C1 segment of cervical spinal cord (tissue), 14 donors: ENCODE measurements at places on chromosomes 4 and X.

- DNase-seq = no peak
Measured at GRCh38 chrX:54891573-54891972, 29.1 kb upstream of the TRO start.

GRCh38 chr4:37584071-37584470 is 102.1 kb downstream of the RELL1 start:
- no peak for DNase-seq

GRCh38 chr4:1446502-1447386 is 40.5 kb upstream of the NKX1-1 start:
- no peak for DNase-seq

DNA sequence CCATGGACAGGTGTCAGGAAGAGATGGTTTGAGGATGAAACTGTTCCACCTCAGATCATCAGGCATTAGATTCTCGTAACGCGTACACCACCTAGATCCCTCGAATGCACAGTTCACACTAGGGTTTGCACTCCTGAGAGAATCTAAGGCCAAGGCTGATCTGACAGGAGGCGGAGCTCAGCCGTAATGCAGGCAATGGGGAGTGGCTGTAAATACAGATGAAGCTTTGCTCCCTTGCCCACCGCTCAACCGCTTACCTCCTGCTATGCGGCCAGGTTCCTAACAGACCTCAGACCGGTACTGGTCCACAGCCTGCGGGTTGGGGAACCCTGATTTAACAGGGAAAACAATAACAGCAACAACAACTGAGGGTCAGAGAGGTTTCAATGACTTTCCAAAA is 2.0 kb upstream of the TEC start:
- DNase-seq = no peak

GRCh38 chr4:147644471-147644870 is 27.3 kb downstream of the TMEM184C start:
- DNase-seq = no peak

GRCh38 chr4:140704392-140704960 is 51.7 kb downstream of the TBC1D9 start:
- DNase-seq = no peak

GRCh38 chr4:176186067-176186466 is 9.3 kb downstream of the SPATA4 start:
- no peak for DNase-seq

GRCh38 chr4:105060628-105061027 is 86.0 kb upstream of the TET2 start:
- no peak for DNase-seq

GRCh38 chrX:43627147-43627546 is 29.0 kb upstream of the MAOA start:
- DNase-seq = no peak

GRCh38 chrX:19555683-19556082 is 40.4 kb upstream of the MAP3K15 start:
- DNase-seq = no peak

DNA sequence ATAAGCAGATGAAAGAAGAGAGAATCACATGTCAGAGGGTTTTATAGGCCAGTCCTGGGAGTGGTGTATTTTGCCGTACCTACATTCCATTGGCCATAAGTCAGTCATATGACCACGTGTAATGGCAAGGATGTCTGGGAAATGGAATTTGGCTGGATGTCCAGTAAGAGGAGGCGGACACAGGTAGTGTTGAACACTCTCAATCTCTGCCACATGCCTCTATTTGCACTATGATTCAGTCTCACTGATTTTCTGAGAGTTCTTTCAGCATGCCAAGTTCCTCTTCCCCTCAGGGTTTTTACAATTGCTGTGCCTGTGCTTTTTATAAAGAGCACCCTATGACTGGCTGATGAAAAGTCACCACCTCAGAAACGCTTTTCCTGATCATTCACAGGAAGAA is 164.2 kb upstream of the GPR101 start:
- no peak for DNase-seq

DNA sequence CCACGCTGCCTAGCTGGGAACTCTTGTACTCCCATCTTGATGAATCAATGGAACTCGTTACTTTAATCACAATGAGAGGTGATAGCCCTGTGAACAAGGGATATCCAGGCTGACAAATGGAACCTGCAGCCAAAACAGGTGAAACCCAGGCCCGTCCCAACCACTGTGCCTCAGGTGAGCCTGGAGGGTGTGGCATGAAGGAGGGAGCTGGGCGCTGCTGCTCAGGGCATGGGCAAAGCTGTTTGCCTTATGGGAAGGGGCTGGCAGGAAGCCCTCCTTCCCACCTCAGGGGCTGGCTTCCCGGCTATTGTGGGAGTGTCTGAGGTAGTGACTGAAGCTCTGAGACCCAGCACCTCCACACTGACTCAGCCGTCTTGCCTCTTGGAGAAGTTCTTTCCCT is 209.4 kb upstream of the ATP6AP2 start:
- DNase-seq = no peak

GRCh38 chr4:143512978-143513313 is 556 bp upstream of the SMARCA5 start:
- DNase-seq = no peak

DNA sequence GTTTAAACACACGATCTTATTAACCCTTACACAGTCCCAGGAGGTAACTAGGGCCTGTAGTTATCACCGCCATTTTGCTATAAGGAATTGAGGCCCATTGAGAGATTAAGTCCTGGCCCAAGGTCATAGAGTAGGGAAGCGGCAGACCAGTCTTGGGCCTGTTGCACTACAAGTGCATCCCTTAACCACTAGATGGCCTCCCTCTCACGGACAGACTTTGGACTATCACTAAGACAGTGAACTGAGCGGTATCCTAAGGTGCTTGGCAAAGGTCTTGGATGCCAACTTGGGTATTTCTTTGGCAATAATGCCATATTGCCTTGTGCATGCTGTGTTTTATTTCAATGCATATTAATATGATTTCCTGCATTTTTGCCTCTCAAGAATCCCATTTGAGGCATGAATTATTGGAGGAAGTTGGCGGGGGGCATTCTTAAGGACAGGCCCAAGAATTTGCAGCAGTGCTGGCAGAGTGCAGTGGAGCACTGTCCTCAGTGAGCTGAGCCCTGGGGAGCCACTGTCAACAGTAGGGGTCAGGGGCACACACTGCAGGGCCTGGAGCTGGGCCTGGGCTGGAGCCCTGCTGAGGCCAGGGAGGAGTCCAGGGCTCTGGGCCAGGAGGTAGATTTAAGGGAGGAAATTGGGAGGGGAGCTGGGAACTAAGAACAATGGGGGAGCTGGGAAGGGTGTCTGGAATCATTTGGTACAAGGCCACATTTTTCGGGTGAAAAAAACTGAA is 147.4 kb downstream of the SMIM20 start:
- DNase-seq = no peak

DNA sequence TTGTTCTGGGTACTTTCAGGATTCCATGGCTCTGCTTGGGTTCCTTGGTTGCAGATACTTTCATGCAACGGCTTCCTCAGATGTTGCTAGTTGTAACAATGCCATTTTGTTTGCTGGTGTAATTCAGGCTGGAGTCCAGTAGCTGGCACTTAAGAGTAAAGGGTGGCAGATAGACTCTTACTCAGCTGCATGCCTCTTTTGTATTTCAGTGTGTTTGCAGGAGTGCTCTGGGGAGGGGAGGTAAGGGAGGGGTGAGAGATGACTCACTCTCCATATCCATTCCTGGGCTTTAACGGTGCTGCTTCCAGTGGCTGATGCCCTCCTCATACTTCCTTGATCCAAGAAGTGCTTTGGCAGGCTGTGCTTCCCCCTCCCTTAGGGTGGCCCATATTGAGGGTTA is 155.2 kb downstream of the ZNF330 start:
- no peak for DNase-seq

- DNase-seq = no peak
Measured at GRCh38 chr4:186416451-186417060, 138.8 kb downstream of the MTNR1A start.

GRCh38 chrX:50671661-50672060 is 142.3 kb downstream of the SHROOM4 start:
- DNase-seq = no peak

DNA sequence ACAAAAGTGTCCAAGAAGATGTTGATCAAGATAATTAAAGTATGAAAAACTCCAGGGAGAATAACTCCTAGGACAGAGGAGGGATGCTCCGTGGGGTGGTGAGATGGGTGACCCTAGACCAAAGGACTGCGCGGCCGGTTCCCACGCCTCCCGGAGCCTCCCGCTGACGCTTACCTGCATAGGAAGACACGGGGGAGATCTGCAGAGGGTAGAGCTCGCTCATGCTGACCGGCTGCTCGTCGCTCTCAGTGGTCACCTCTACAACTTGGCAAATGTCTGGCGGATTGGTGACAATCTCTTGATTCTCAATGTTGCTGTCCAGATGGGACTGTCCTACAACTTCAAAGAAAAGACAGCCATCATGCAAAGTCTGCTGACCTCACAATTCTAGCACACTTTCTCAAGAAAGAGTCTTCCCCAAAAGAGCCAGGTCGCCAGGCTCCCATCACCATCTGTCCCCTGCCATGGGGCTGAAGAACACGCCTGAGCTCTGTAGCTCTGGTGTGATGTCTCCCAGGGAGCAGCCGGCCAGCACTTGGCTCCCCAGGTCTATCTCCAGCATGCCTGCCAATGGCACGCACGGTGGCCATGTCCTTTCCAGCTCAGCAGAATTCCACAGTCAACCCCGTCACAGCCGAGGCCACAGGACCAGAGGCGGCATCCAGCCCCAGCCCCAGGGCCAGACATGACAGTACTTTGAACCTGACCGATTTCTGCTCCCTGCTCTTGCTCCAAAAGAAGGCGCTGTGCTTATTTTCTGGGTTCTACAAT is 75.4 kb downstream of the IRF2 start:
- no peak for DNase-seq

- no peak for DNase-seq
Measured at GRCh38 chr4:136900696-136901095, 631.6 kb downstream of the PCDH18 start.

DNA sequence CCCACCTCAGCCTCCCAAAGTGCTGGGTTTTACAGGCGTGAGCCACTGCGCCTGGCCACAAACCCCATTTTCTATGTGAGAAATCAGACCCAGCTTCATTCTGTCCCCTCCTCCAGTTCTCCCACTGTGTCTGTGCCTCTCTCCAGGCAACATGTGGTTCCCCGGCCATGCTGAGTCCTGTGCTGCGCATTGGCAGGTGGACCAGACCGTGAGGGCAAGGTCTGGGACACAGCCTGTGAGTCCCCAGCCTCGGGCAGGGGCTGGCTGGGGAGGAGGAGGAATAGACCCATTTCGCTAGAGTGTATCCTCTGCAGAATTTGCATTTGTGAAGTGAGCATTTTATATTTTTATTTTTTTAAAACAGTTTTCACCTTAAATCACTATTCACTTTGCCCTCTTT is 21.5 kb upstream of the CLDN24 start:
- DNase-seq = no peak

GRCh38 chr4:2855584-2855983 is 11.9 kb downstream of the ADD1 start:
- DNase-seq = no peak

- DNase-seq = no peak
Measured at GRCh38 chrX:11540532-11541377, 125.0 kb downstream of the ARHGAP6 start.

DNA sequence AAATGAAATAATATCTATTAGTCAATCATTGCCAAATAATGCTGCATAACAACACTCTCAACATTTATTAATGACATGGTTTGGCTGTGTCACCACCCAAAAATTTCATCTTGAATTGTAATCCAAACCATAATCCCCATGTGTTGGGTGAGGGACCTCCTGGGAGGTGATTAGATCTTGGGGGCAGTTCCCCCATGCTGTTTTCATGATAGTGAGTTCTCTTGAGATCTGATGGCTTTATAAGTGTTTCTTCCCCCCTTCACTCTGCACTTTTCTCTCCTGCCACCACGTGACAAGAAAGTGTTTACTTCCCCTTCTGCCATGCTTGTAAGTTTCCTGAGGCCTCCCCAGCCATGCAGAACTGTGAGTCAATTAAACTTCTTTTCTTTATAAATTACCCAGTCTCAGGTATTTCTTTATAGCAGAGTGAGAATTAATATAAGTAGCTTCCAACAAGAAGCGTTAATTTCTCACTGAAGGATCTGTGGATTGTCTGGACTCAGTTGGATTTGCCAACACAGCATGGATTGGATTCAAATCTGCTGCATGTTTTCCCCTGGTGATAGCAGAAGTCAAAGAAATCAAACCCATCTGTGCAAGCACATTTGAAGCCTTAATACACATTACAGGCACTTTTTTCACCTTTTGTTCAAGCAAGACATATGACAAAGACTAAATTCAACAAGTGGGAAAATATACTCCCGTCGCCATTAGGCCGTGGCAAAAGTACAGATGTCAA is 216.6 kb downstream of the PDGFC start:
- no peak for DNase-seq

- no peak for DNase-seq
Measured at GRCh38 chrX:123308658-123309057, 124.6 kb downstream of the GRIA3 start.

GRCh38 chr4:183887351-183887750 is 17.8 kb upstream of the STOX2 start:
- DNase-seq = no peak

- no peak for DNase-seq
Measured at GRCh38 chr4:17103231-17103630, 204.8 kb upstream of the LDB2 start.

DNA sequence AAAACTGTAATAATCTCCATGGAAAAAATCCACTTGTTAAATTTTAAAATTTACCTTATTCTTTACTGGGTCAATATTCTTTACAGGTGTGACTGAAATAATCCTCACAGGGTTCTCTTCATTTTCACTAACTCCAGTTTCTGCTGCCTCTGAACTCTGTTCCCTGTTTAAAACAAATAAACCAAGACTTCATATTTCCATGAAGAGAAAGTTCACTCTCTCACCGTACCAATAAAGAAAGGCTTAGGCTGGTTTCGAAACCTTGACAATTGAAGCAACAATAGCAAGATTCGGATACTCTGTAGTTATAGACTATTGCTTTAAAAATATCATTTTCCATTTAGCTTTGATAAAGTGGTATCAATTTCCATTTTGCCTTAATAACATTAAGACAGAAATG is 135.8 kb downstream of the PDS5A start:
- no peak for DNase-seq

DNA sequence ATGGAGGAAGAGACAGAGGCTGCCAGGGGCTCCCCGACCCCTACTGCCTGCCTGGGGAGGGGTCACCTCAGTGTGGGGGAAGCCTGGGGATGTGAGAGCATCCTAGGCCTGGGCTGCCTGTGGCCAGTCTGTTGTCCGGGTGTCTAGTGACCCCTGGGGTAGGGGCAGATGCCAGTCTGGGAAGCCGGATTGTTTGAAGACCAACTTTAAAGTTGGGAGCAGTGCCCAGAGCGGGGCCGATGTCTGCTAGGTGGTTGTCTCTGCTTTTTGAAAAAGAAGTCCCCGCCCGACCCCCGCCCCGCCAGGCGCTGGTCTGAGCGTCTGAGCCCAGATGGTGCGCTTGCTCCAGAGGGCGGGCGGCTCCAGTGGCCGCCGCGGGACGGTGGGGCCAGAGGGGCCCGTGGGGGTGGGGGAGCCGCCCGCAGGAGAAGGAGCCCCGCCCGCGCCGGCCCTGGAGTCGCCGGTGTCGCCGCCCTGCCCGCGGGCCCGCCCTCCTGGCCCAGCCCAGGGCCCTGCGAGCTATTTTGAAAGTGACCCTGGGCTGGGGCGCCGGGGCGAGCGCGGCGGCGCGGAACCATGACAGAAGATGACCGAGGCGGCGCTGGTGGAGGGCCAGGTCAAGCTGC is at the start of gene DOK7:
DOK7 (plus strand) TSS at position 517 of the 626 bp plus-strand sequence; CDS start at position 587, 70 bp downstream.
- no peak for DNase-seq

- DNase-seq = no peak
Measured at GRCh38 chrX:86604607-86605006, 456.4 kb downstream of the DACH2 start.

GRCh38 chr4:42531341-42532030 is 125.4 kb downstream of the ATP8A1 start:
- no peak for DNase-seq

- DNase-seq = no peak
Measured at GRCh38 chrX:72051589-72051988, 80.1 kb downstream of the RTL5 start.

- no peak for DNase-seq
Measured at GRCh38 chr4:140106289-140106844, 47.6 kb downstream of the MAML3 start.
